ENCODE measurements at places on chromosomes 6 and 20.

- DNase-seq, result no peak
Observed at GRCh38 chr6:95232446-95232845, 344.9 kb upstream of the MANEA start.

- DNase-seq, result no peak
Observed at GRCh38 chr6:111070105-111071005, 16.9 kb upstream of the SLC16A10 start.

DNA sequence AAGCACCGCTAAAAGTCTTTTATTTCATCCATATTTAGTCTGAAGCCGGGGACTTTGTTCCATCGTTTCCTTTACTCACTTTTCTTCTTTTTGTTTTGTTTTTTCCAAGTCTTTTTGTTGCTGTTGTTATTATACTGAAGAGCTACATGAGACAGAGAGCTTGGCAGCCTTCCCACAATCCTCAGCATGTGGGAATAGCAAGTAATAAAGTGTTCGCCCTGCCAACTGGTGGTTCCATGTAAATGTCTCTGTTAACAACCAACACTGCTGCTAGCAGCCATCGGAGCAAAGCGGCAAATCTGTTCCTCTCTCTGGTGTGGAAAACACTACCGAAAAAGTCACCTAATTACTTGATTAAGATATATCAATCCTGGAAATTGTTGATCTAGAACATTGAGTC, 437.8 kb upstream of the ID4 start:
- DNase-seq, result no peak

DNA sequence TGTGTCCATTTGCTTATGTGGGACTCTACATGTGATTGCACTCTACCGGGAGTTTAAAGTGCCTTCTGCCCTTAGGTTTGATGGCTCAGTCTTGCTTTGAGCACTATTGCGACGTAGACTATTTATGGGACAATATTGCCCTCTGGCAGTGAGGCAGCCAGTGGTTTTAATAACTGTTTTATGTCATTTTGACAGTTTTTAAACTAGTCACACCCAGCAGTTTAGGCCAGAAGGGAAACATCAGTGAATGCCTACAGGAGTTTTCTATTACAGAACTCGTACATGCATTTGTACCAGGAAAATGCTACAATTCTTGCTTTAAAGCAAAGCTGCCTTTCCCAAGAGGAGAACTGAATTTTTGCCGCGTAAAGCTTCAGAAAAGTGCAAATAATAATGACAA, 813.7 kb downstream of the KIF16B start:
- no peak for DNase-seq

DNA sequence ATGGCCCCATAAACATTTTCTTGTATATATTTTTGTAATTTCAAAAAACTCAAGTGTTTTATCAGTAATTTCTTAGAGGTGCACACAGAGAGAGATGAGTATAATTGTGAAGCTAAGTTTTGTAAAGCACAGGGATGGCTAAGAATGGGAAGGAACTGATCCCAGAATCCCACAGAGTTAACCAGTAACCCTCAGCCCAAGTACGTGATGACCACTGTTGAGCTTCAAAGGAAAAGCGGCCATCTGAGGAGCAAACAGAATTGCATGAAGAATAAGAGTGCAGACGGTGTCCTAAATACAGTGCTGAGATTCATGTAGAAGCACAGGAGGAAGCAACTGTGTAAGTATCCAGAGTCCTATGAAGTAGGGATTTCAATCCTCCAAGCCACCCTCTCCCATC, 28.1 kb upstream of the HLA-C start:
- DNase-seq, result no peak

DNA sequence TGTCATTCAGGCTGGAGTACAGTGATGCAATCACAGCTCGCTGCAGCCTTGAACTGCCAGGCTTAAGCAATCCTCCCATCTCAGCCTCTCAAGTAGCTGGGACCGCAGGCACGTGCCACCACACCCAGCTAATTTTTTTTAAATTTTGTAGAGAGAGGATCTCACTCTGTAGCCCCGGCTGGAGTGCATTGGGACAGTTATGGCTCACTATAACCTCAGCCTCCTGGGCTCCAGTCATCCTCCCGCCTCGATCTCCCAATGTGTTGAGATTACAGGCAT, 86.5 kb downstream of the SERAC1 start:
- DNase-seq, result no peak

DNA sequence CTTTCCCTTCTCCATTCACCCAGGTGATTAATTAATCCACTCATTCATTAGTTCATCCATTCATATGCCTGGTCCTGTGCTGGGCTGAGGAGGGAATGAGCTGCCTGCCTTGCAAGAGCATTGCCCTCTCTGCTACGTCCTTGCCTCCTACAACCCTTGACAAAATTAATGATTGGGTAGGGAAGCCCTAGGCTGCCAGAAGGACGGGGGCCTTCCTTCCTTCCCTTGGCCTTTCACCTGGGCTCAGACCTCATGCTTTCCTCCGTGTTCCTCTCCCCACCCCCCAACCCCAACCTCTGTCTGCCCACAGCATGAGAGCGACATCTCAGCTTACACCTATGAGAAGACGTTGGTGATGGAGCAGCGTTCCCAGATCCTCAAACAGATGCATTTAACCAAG, 25.6 kb downstream of the SLC12A5 start:
- no peak for DNase-seq

- no peak for DNase-seq
Observed at GRCh38 chr20:14406495-14406894, 69.1 kb upstream of the FLRT3 start.

- peak; percentile 11 for DNase-seq
Observed at GRCh38 chr6:111758608-111759329, 114.5 kb downstream of the FYN start.

- DNase-seq, result no peak
Observed at GRCh38 chr6:129321303-129321702, 388.7 kb downstream of the ARHGAP18 start.

- DNase-seq, result no peak
Observed at GRCh38 chr6:32664827-32665362, 1.6 kb downstream of the HLA-DQB1 start.

DNA sequence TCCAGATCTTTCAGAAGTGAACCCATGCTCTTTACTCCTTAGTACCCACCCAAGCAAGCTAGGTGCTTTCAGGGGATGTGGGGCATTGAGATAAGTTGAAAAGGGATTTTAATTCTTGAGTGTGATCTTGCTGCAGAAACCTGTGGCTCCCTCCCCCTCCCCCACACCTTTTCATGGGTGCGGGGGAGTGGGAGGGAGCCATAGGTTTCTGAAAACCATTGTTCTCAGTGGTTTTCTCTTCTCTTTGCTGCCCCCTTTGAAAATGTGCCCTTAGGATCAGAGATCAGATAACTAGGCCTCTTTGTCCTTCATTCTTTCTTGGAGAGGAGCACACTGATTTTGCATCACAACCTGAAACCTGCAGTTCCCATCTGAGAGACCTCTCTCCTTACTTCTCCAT, 2.4 kb downstream of the PCSK2 start:
- DNase-seq, result no peak

DNA sequence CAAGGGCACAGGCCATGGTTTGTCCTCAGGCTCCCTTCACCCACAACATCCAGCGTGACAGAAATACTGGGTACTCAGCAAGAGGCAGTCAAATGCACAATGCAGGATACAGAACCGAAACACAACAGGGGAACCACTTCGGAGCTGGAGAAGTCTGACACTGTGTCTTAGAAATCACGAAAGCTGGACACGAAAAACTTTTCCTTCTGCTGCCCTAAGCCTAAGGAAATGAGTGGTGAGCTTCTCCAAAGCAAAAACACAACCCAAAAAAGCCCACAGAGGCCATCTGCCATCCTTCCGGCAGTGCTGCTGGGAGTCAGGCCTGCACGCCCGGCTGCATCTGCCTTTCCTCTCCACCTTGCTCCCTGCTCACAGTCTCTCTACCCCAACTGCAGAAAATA, 106.3 kb downstream of the SLC23A2 start:
- no peak for DNase-seq

GRCh38 chr20:10516529-10516928, 81.4 kb downstream of the SLX4IP start:
- DNase-seq, result no peak

GRCh38 chr6:158686791-158687381, 37.0 kb downstream of the SYTL3 start:
- no peak for DNase-seq

- DNase-seq, result peak; percentile 54
Observed at GRCh38 chr20:4091490-4092479, 76.4 kb upstream of the RNF24 start.

GRCh38 chr6:5636210-5637030, 370.3 kb downstream of the NRN1 start:
- no peak for DNase-seq

GRCh38 chr6:97095311-97095850, 170.9 kb downstream of the KLHL32 start:
- no peak for DNase-seq

DNA sequence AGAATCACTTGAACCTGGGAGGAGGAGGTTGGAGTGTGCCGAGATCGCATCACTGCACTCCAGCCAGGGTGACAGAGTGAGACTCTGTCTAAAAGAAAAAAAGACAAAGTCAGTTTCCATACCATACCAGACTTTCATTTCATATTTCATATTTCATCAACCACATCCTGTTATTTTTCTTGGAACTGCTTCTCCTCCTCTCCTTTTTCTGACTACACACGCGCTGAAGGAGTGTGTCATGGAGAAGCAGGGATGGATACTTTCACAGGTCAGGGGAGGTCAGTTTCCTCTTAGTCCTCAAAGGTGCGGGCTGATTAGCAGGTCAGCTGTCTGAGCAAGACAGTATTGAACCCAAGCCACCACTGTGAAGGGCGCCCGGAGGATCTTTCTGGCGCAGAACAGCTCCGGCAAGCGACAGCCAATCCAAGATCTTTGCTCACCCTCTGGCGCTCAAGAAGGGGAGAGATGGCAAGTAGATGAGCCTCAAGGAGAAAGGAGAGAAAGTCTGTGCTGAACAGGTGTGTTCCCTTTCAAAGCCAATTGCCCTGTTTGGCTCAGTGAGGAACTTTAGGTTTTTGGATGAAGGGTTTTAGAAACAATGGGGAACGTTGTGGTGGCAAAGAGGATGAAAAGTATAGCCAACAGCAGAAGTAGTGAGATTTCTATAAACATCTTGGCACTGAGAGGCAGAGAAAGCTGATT, 18.9 kb upstream of the SYNJ2 start:
- DNase-seq, result no peak

DNA sequence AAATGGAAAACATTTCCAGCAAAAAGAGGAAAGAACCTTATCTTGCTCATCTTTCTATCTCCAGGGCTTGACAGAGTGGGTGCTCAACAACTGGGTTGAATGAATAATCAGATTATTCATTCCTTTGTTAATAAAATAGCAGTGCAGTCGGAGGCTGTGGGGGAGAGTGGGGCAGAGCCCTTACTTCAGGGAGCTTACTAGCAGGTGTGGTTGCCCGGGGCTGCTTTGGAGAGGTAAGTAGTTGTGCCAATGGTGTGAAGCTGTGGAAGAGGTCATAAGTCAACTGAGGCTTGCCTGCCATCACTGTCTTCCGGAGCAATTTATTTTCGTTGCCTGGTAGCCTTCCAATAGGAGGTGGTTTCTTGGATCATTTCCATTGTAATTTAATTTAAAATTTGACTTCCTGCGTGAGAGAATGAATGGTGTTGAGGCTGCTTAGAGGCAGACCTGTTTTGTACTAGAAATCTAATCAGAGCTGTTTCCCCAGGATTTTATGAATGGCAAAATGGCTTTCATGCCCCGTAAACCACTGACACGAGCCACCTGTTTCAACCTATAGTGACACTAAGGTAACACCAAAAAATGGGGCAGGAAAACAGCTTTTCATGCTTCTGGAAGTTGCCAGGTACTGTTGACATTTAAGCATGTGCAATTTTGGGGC, 51.4 kb downstream of the ZDHHC14 start:
- DNase-seq, result peak; percentile 17

GRCh38 chr20:18778690-18779392, 34.7 kb upstream of the SCP2D1 start:
- no peak for DNase-seq

GRCh38 chr6:148436466-148436865, 93.8 kb downstream of the SASH1 start:
- no peak for DNase-seq

DNA sequence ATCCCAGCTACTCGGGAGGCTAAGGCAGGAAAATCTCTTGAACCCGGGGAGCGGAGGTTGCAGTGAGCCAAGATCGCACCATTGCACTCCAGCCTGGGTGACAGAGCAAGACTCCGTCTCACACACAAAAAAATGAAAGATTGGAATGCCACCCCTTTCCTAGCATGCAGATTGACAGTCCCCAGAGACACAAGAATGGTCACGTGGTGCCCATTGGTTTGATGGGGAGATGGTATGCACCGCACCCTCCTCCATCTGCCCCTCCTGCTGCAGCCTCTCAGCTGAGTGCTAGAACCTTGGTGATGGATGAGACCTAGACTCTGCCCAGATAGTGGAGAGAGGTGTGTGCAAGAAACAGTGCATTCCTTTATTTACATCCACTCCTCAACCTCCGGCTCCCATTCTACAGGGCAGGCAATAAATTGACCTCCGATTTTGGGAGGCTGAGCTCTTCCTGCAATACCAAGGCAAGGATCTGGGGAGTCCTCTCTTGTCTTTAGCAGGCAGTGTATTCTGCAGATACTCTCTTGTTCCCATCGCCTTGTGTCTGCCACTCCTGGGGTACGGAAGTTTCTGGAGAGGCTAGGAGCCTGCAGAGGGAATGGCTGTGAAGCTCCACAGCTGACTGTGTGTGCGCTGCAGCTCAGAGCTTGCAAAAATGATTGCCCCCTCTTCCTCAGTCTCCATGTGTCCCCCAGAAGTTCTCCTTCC, 1.1 kb upstream of the RNF24 start:
- DNase-seq, result no peak

- DNase-seq, result no peak
Observed at GRCh38 chr6:13766201-13766634, 48.1 kb downstream of the MCUR1 start.

GRCh38 chr6:7528565-7528964, 12.9 kb upstream of the DSP start:
- DNase-seq, result no peak

DNA sequence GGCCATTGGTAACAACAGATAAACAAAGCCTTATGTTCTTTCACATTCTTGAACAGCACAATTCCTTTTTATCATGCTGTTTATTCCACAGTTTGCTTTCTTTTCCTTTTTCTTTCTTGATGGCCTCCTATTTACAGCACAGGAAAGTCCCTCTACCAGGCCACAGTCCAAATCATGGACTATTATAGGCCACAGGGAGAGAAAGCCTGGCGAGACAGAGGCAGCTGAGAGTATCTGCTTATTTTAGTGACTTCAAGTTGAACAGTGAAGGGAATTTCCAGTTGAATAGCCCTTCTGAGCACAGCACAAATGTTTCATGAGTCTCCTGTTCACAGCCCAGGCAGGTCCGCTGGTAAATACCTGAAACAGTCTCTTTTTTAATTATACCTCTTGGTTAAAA, 263.7 kb upstream of the ARID1B start:
- DNase-seq, result no peak

GRCh38 chr6:75076009-75076408, 129.8 kb downstream of the COL12A1 start:
- DNase-seq, result no peak

DNA sequence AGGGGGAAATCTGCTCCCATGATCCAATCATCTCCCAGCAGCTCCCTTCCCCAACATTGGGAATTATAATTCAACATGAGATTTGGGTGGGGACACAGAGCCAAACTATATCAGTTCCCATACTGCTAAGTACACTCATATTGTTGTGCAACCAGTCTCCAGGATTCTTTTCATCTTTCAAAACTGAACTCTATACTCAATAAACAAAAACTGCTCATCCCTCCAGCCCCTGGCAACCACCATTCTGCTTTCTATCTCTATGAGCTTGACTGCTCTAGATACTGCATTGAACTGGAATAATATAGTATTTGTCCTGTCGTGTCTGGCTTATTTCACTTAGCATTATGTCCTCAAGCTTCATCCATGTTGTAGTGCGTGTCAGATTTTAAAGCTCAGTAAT, 42.9 kb downstream of the STX11 start:
- no peak for DNase-seq
